ENCODE measurements at places on chromosomes 6 and 20.

GRCh38 chr6:116405138-116405537 is 34.4 kb downstream of the DSE start:
- no peak for DNase-seq

- DNase-seq: no peak
Observed at GRCh38 chr6:163120223-163120622, 294.3 kb upstream of the QKI start.

- peak; percentile 84 for DNase-seq
Observed at GRCh38 chr6:20403766-20404640, 2.3 kb downstream of the E2F3 start.

DNA sequence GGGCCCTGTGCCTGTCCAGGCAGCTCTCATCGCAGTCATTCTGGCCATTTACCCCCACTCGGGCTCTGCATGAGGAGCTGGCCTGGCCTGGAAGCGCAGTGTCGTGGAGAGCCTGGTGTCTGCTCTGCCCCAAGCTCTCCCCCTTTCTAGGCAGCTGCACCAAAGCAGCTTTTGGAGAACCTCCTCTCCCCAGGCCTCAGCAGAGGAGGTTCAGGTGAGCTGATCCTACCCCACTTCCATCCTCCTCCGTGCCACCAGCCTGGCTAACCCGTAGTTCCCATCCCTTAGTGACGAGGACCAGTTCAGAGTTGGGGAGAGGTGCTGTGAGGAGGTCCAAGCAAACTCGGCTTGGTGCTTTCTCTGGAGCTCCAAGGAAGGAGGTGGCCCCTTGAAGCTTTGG is 30.5 kb upstream of the PHACTR3 start:
- DNase-seq: no peak

DNA sequence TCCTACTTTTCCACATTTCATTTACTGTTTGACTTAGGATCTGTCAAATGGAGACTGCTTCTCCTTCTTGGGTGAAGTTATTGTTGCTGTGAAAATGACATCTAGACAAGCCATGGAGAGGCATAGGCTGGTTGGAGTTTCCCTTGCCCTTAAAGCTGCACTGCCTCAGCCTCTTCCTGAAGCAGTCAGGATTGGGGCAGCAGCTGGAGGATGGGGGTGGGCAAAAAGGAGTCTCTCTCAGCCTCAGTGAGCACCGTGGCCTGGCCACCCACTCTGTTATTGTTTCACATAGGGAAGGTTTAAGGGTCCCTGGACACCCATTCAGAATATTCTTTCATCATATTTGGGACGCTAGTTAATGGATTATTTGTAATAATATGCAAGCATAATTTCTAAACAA is 7.7 kb upstream of the ZBTB24 start:
- no peak for DNase-seq

DNA sequence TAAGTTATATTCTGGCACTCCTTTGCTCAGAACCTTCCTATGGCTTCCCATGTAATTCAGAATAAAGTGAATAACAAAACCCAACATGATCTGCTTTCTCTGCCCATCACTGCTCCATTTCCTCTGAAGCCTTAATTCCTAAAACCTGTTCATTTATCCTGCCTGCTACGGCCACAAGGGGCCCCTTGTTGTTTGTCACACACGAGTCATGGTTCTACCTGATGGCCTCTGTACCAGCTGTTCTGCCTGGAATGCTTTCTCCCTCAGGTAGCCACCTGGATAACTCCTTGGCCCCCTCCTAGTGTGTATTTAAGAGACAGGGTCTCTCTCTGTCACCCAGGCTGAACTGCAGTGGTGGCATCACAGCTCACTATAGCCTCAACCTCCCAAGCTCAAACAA is 26.8 kb downstream of the ERGIC3 start:
- DNase-seq: no peak

- no peak for DNase-seq
Observed at GRCh38 chr20:25402583-25402982, 4.9 kb upstream of the GINS1 start.

GRCh38 chr6:100657678-100658330 is 193.1 kb upstream of the SIM1 start:
- no peak for DNase-seq

DNA sequence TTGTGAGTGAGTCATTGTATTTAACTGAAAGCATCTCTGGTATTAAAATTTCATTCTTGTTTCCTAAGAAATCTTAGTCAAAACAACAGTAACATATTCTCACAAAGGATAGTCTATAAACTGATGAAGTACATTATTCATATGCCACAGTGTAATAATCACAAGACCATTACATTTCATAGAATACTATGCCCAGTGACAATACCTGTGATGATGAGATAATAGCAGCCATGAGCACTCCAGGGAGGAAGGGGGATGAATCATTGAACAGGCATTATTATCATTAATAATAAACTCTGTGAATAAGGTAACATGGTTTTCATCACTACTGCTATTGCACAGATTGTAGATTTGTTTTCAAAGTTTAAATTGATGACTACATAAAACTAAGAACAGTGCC is 667.9 kb downstream of the EPM2A start:
- DNase-seq: no peak

- DNase-seq: peak; percentile 62
Observed at GRCh38 chr6:28980852-28981430, 24.2 kb downstream of the ZNF311 start.

- no peak for DNase-seq
Observed at GRCh38 chr6:373031-373430, 18.5 kb upstream of the IRF4 start.

- DNase-seq: no peak
Observed at GRCh38 chr6:105112577-105112976, 67.2 kb downstream of the POPDC3 start.

DNA sequence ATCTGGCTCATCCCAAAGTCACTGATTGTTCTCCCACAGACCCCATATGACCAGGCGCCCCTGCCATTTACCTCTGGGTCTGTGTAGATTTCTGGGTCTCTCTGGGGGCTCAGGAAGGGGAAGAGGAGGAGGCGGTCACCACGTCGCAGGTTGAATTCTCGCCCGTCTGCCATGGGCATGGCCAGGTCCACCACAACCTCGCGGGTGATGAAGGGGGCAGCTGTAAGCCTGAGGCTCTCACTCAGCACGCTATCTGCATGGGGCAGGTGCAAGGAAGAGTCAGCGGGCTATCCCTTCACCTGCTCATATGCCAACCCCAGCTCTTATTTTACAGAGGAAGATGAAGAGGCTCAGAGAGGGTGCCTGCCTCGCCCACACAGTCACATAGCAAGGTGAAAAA is 30.5 kb upstream of the KCNB1 start:
- no peak for DNase-seq

DNA sequence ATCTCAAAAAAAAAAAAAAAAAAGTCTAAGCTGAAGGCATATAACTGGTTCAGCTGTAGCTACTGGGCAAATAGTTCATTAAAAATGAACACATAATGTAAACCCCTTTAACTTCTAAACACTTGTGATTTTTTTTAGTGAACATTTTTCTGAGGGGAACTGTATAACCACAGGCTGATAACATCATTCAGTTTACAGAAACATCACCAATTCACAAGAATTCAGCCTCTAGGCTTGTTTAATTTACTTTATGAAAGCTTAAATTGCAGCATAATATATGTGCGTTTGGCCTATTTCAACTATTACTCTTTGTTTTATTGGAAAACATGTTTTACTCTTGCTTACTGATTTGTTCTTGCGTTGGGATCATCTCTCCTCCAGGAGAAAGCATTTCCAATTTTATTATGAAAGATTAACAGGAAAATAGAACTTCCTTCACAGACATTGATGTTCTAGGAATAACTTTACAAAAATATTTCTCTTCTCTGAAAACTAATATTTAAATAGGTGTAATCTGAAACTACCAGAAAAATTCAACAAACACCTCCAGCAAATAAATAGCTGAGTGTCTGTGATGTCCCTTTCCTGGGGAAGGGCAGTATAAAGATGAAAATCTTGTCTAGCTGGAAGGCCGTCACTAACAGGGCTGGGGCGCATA is 284.5 kb downstream of the UST start:
- no peak for DNase-seq

- DNase-seq: peak; percentile 22
Observed at GRCh38 chr20:41141153-41141815, 3.9 kb downstream of the PLCG1 start.

DNA sequence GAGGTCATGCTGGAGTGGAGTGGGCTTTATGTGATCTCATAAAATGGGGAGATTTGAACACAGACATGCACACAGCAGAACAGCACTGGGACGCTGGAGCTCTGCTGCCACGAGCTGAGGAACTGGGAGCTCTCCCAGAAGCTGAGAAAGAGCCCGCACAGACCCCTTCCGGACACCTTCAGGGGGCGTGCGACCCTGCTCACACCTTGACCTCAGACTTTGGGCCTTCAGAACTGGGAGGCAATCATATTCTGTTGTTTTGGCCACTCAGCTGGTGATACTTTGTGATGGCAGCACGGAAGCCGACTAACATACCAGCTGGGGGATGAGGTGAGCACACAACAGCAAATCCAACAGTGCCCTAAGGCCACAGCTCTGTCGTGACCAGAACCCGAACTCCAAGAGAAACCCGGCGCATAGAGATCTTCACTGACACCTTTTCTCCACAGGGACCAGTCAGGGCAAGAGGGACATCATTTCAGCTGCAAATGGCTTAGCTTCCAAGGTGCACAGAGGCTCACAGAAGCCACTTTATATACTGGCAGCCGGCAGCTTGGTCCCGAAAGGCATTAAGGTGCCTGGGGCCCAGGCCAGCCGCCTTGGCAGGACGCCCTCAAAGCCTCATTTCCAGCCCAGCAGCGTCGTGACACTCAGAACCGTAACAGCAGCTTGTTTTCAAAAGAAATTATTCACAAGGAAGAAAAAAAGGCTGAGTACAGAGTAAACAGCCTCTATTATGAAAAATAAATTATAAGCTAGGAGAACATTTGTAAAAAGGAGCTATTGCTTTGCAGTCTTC is 89.3 kb downstream of the RNASET2 start:
- no peak for DNase-seq

GRCh38 chr6:32638532-32639219 is 1.5 kb downstream of the HLA-DQA1 start:
- no peak for DNase-seq

- DNase-seq: no peak
Observed at GRCh38 chr6:133431031-133431430, 189.9 kb downstream of the EYA4 start.

Data from T-helper 2 cell treated with Interferon-gamma antibody and Interleukin-4, amounts not matched to agents 5 μg/mL and 100 μg/mL, for 36 hours (primary cell).